ENCODE measurements at places on chromosomes 5 and 9.

- no peak for DNase-seq
These were observed 106.2 kb downstream of the PRDM9 start for GRCh38 chr5:23613566-23613965.

GRCh38 chr5:171705036-171705435, 80.6 kb upstream of the SMIM23 start:
- no peak for DNase-seq

GRCh38 chr5:178392386-178392785, 159.8 kb upstream of the PHYKPL start:
- no peak for DNase-seq

- no peak for DNase-seq
These were observed 20.4 kb upstream of the SMC2 start for GRCh38 chr9:104073770-104074133.

- peak; percentile 30 for DNase-seq
These were observed 52.0 kb downstream of the EXD3 start for GRCh38 chr9:137370865-137371520.

DNA sequence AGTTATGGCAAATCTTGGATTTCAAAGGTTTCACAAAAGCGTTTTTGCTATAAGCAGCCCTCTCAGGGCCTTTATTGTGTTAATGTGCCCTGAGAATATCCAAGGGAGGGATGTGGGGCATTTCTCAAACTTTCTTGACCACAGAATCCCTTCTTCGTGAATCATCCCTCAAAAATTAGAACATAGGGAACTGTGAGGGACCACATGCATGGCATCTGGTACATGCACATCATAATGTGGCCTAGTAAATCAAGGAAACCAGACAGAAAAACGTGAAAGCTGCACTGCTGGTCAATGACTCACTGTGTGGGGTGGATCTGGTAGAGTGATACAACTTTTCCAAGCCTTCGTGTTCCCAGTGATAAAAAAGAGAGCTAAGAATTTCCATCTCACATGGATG, 22.4 kb downstream of the DDX31 start:
- DNase-seq, result no peak

DNA sequence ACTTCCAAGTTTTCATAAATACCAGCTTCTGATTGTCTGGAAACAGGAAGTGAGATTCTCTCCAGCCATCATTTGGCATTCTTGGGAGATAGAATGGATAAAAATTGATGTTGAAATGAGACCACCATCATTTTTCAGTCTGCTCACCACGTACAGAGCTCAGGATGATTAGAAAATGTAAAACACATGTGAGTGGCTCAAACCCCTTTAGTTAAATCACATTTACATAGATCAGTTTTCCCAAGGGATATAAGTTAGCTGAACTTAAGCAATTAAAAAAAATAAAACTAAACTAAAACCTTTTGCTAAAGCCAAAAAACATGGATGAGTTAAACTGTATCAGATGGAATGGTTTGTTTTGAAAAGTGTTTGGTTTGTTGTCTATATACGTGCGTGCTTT, 37.1 kb upstream of the GDNF start:
- DNase-seq, result no peak

DNA sequence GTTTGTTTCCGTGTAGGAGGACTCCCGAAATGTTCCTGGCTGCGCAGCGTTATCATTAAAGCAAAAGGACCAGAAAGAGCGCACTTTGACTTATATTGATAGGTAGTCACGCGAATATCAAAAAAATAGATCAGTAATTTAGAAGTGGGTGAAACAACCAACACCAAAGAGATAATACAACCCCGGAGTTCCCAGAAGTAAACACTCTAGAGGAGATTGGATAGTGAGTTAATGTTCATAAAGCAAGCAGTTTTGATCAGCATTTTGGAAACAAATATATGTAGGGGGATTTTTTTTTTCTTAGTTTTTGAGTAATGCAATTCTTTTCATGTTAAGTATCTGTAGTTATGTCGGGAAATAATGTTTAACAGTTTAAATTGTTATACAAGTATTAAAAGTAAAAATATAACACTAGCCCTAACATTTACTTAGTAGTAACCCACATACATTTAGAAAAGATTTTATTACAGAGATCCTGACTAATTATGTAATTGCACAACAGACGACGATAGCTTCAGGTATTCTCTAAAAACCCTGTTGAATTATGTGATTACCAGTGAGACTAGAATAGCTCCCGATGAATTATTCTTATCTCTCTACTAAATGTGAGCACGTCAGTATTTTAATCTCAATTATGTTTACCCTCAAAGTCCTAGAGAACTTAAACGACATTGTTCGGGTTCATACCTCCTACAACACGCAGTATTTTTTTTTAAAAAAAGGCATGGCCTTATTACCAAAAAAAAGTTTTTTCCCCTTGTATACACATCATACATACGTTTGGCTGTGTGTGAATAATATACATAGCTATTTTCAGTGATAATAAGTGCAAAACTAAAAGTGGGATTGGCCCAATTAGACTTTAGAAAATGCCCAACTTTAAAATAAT, 9.4 kb upstream of the NFIB start:
- DNase-seq, result no peak

DNA sequence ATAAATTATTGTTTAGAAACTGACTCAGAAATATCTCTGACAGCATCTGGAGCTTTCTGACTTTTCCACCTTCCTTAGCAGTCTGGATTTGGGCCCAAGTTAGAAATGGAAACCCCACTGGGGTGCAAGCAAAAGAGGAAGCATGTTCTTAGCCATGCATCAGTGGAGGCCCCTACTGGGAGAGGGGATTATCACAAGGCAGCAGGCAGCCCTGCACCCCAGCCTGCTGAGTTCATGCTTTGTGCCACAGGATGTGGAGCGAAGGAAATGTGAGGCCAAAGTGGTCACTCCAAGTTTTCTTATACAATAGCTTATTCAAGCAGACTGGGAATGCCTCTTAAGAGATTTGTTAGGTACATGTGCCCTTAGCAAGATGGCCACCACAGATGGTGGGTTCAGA, 146.5 kb upstream of the TLX3 start:
- DNase-seq, result no peak

- no peak for DNase-seq
These were observed 308.2 kb downstream of the ACTL7B start for GRCh38 chr9:108547411-108548135.

GRCh38 chr5:16628376-16628775, 11.6 kb upstream of the RETREG1 start:
- no peak for DNase-seq

- DNase-seq, result no peak
These were observed 231.1 kb downstream of the FAM170A start for GRCh38 chr5:119860463-119860862.

- peak; percentile 64 for DNase-seq
These were observed 1046.9 kb upstream of the WWC1 start for GRCh38 chr5:167244583-167244982.

DNA sequence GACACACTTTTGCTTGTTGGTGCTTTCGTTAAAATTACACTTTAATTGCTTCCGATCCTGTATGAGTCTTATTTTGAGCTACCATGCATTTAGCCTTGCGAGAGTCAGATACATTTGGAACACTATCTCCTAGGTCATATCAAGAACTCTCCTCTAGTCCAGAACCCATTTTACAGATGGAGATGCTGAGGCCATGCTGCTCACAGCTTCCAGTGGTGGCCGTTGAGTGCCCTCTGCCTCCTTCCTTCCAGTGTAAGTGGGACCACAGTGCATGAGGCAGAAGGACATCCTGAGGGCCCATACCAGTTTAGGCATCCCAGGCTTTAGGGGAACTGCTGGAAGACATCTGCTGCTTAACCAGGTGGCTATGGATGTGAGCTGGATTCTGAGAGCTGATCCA, 6.9 kb downstream of the CCNI2 start:
- DNase-seq, result no peak

DNA sequence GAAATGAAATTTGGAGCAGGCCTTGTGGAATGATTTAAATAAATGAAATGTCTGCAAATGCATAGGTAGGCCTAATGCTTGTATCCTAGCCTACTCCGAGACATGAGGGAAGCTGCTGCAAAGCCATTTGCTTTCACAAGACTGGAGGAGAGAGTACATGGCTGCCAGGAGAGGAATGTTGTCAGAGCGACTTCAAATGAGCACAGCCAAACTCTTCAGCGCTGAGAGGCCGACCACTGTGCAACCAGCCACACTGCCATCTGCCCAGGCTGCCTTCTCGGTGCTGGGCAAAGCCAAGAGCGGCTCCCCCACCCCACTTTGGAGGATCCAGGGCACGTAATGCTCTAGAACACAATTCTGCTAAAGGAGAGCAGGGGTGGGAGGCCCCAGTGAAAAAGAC, 122.6 kb downstream of the RASEF start:
- DNase-seq, result no peak

DNA sequence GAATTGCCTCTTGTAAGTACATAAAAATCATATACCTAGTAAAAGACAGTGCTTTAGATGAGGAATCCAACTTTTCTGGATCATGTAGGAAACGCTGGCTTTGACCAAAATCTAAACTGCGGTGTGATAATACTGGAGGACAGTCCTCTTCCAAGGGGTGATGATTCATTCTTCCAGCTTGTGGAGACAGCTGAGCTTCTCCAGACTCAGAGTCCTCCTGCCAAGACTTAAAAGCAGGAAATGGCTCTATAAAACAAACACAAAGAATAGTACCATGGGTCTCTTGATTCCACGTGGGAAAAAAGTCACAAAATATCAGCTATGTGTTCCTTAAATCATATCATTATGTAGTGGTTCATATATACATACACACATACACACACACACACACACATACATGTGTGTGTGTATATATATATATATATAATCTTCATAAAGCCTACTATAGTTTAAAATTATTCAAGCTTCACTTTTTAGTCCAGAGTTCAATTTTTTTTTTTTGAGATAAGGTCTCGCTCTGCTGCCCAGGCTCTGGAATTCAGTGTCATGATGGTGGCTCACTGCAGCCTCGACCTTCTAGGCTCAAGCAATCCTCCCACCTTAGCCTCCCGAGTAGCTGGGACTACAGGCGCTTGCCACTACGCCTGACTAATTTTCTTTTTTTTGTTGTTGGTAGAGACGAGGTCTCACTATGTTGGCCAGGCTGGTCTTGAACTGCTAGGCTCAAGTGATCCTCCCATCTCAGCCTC, 65.0 kb downstream of the PKD2L2 start:
- no peak for DNase-seq

DNA sequence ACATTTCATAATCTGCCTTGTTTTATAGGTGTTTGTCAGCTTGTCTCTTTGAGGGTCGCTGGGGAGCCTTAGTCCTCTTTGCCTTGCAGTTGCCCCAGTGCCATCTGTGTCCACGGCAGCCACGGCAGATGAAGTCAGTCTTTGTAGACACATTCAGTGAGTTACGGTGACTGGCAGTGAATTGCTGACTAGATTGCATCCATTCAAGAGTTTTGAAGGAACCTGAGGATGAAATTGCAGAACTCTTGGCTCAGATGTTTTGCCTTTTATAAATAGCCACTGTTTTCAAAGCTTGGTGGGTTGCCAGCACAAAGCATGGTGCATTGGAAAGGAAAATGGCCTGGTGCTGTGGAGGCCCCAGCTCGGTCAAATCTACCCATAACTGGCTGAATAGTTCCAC, 125.6 kb downstream of the TRIO start:
- DNase-seq, result no peak

GRCh38 chr5:41284938-41285337, 71.6 kb upstream of the C6 start:
- DNase-seq, result no peak

DNA sequence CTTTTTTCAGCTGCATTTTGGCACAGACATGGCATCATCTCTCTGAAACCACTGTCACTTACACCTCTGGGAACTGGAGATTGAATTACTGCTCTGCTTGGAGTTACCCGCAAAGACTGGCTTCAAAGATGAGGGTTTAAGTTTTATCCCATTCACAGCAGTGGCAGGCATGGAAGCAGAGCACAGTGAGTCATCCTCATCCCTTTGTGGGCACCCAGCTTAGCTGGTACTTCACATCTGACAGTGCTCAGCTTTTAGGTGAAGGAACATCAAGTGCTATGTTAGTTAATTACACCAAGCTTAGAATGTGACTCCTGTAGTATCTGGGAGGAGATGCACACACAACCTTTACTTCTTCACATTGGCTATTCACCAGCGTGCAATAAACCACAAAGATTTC, 24.8 kb upstream of the ALDH1A1 start:
- DNase-seq, result no peak

GRCh38 chr9:69295872-69296552, 29.0 kb upstream of the ENTREP1 start:
- no peak for DNase-seq

DNA sequence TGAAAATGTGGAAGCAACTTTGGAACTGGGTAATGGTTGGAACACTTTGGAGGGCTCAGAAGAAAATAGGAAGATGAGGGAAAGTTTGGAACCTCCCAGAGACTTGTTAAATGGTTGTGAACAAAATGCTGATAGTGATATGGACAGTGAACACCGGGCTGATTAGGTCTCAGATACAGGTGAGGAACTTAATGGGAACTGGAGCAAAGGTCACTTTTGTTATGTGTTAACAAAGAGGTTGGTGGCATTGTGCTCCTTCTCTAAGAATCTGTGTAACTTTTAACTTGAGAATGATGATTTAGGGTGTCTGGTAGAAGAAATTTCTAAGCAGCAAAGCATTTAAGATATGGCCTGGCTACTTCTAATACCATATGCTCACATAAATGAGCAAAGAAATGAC, 36.4 kb upstream of the CXCL14 start:
- peak; percentile 16 for DNase-seq

DNA sequence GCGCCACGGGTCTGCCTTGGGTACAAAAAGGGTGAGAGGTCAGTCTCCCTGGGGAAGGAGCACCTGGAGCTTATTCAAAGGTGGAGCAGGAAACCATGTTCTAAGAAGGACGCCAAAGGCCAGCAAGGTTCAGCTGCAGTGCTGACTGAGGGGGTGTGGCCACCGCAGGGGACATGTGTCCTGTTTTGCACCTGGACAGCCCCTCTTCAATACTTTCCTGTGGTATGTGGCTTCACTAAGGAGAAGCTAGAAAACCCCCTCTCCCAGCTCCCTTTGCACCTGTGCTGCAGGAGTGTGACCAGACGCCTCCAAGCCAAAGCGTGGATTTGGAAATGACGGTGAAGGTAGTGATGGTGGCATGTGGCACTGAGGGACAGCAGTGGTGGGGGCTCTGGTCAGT, 23.6 kb downstream of the TRIM14 start:
- no peak for DNase-seq

- peak; percentile 12 for DNase-seq
These were observed 18.0 kb downstream of the MGAT1 start for GRCh38 chr5:180784497-180785097.

- DNase-seq, result peak; percentile 29
These were observed 833 bp downstream of the GAS1 start for GRCh38 chr9:86946201-86947145.

GRCh38 chr9:96612105-96612965, 7.3 kb downstream of the CDC14B start:
- peak; percentile 13 for DNase-seq

GRCh38 chr5:143402553-143403333, 743 bp downstream of the NR3C1 start:
- DNase-seq, result peak; percentile 81

GRCh38 chr9:32161720-32162119, 222.7 kb upstream of the ACO1 start:
- no peak for DNase-seq

DNA sequence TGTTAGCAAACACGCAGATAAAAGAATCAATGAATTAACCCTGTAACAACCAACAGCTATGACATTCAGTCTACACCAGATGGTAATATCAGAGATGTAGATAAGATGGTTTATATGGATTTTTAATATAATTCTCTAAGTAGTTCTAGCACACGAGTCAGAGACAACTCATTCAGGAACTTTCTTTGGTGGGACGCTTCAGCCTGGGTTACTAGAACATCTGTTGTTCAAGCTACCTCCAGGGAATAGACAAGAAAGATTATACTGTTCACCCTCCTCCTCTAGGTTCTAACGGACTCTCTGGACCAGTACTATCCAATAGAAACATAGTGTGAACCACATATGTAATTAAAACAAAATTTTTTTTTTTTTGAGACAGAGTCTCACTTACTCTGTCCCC, 73.8 kb downstream of the RAPGEF1 start:
- DNase-seq, result no peak

Measured in NCI-H526 (cell line).